B cell (primary cell): ENCODE measurements at places on chromosomes 1 and 21. TPM values are rescaled to one million over a fixed set of nuclear protein-coding genes. Genes with fewer than 3 reads are reported as not detected.

GRCh38 chr1:154765970-154766369 lies 104.1 kb downstream of the KCNN3 start:
- H3K36me3 ChIP-seq = no peaks in the 10 kb centered on the region
- H3K27me3 ChIP-seq = peaks cover 6% of the 10 kb centered on the region
- peaks cover 12% of the 10 kb centered on the region for H3K4me1 ChIP-seq
- no peak overlapping the region for H3K27ac ChIP-seq
- H3K4me3 ChIP-seq = no peak overlapping the region

GRCh38 chr1:8752921-8753713 lies 64.3 kb downstream of the RERE start:
- H3K27me3 ChIP-seq = no peaks in the 10 kb centered on the region
- H3K4me3 ChIP-seq = no peak overlapping the region
- no peak for DNase-seq
- no peak overlapping the region for H3K27ac ChIP-seq
- no peaks in the 10 kb centered on the region for H3K36me3 ChIP-seq

- H3K4me1 ChIP-seq = no peaks in the 10 kb centered on the region
- no peaks in the 10 kb centered on the region for H3K27me3 ChIP-seq
- DNase-seq = no peak
- no peak overlapping the region for H3K27ac ChIP-seq
- H3K36me3 ChIP-seq = no peaks in the 10 kb centered on the region
Measured at GRCh38 chr1:184889166-184889565, 85.1 kb downstream of the NIBAN1 start.

DNA sequence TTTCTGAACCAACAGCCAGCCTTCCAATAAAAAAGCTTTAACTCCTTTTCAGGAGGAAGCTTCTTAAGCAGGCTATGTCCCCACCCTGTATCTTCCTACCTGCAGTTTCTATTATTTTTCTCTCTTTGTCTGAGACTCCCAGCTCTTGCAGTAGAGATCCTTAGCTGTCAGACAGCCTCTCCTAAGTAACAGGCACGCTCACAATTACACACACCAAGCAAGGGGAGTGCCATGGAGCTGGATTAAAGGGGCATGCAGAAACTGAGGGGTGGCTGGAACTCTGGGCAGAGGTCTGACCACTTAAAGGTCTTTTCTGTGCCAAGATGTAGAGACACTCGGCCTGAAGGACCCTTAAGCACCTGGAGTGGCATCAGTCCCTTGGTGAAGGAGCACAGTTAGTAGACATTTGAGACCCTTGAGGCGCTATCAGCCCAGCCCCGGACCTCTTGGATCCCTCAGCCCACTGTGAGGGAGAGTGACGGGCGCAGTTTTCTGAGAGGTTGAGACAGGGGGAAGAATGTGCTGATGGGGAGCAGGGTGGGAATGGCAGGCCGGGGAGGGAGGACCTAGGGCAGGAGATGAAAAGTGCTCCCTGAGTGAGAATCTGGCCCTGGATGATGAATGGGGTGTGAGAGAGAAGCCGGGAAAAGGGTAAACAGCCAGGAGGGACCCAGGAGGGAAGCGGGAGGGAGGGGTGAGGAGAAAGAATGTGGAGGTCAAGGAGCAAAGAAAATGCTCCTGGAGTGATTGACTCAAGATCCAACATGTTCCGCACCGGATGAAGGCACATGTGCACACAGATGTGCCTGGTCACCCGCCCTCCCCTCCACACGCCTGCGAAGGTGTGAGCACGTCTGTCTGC lies 13.3 kb downstream of the PLXNA2 start:
- no peaks in the 10 kb centered on the region for H3K27me3 ChIP-seq
- no peak for DNase-seq
- H3K4me1 ChIP-seq = peaks cover 6% of the 10 kb centered on the region
- H3K27ac ChIP-seq = no peak overlapping the region
- no peaks in the 10 kb centered on the region for H3K36me3 ChIP-seq

Gene RCSD1
- polyA plus RNA-seq = 129 and 169 TPM in 2 replicates

Gene PAPPA2
- polyA plus RNA-seq = 0.01 TPM in 1 of 2 replicates, not detected in the other

Gene MAPKAPK2
- 60.3 and 113 TPM in 2 replicates for polyA plus RNA-seq

Gene SHC1
- 50.1 and 64.0 TPM in 2 replicates for polyA plus RNA-seq

Gene MSH4
- polyA plus RNA-seq = 0.19 and 0.20 TPM in 2 replicates

- DNase-seq = peak; percentile 83
- no peaks in the 10 kb centered on the region for H3K4me1 ChIP-seq
- H3K4me3 ChIP-seq = peak overlapping the region; percentile 82
- H3K27me3 ChIP-seq = no peaks in the 10 kb centered on the region
- H3K27ac ChIP-seq = no peak overlapping the region
- H3K36me3 ChIP-seq = no peaks in the 10 kb centered on the region
Measured at GRCh38 chr1:20696397-20697333, 21.1 kb downstream of the KIF17 start.

GRCh38 chr1:84377480-84378095 lies 20.7 kb upstream of the DNASE2B start:
- no peaks in the 10 kb centered on the region for H3K27me3 ChIP-seq
- H3K4me3 ChIP-seq = no peak overlapping the region
- H3K27ac ChIP-seq = no peak overlapping the region
- no peak for DNase-seq

- H3K4me1 ChIP-seq = peaks cover 24% of the 10 kb centered on the region
- no peaks in the 10 kb centered on the region for H3K36me3 ChIP-seq
- no peak overlapping the region for H3K4me3 ChIP-seq
- DNase-seq = no peak
- no peaks in the 10 kb centered on the region for H3K27me3 ChIP-seq
Measured at GRCh38 chr1:1179983-1180861, 6.5 kb downstream of the TTLL10 start.

Gene CLDN14
- not detected in 2 replicates for polyA plus RNA-seq

DNA sequence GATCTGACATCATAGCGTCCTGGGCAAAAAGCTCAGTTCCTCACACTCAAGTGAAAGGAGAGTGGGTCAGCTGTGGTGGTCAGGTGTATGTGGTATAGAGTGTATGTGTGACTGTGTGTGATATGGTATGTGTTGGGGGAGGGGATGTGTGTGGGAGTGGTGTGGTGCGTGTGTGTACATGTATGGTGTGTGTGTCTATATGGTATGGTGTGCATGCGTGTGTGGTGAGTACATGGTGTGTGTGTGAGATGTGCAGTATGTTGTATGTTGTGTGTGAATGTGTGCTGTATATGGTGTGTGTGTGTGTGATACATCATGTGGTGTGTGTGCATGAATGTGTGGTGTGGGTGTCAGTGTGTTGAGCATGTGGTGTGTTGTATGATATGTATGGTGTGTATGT lies 20.9 kb downstream of the FAM3B start:
- H3K4me1 ChIP-seq = no peaks in the 10 kb centered on the region
- peaks cover 5% of the 10 kb centered on the region for H3K27me3 ChIP-seq
- no peaks in the 10 kb centered on the region for H3K36me3 ChIP-seq
- DNase-seq = no peak
- H3K4me3 ChIP-seq = no peak overlapping the region

Gene VSIG8
- 0.09 TPM in 1 of 2 replicates, not detected in the other for polyA plus RNA-seq

Gene TACSTD2
- 0.06 TPM in 1 of 2 replicates, not detected in the other for polyA plus RNA-seq

- no peak overlapping the region for H3K27ac ChIP-seq
- H3K4me3 ChIP-seq = no peak overlapping the region
- no peaks in the 10 kb centered on the region for H3K36me3 ChIP-seq
- H3K4me1 ChIP-seq = peaks cover 17% of the 10 kb centered on the region
Measured at GRCh38 chr21:41961753-41962152, 7.9 kb upstream of the C2CD2 start.
